Activated CD4-positive, alpha-beta T cell treated with anti-CD3 and anti-CD28 coated beads, Interleukin-2, amount 10 ng/mL, durations not matched to agents 7 days and 5 days (primary cell): ENCODE measurements at places on chromosomes 6 and 20.

- DNase-seq = peak; percentile 77
Observed at GRCh38 chr20:64077876-64078551, 1.3 kb downstream of the RGS19 start.

DNA sequence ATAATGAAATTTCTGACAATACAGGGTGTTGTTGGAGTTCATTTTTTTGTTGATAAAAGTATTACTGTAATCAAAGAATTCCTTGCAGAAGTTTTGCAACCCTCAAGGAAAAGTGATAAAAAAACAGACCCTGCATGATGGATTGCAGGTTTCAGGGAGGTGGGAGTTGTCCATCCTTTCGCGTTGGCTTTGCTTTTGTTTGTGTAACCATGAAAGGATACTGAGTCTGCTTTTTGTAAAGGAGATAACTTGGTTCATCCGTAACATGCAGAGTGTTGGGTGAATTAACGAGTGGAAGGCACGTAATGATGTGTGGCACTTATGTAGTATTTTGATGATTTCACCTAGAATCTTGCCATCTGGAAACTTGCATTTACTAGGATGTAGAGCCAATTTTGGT is 23.6 kb downstream of the FOXO3 start:
- DNase-seq = no peak

- DNase-seq = no peak
Observed at GRCh38 chr6:41922154-41922553, 855 bp downstream of the BYSL start.

DNA sequence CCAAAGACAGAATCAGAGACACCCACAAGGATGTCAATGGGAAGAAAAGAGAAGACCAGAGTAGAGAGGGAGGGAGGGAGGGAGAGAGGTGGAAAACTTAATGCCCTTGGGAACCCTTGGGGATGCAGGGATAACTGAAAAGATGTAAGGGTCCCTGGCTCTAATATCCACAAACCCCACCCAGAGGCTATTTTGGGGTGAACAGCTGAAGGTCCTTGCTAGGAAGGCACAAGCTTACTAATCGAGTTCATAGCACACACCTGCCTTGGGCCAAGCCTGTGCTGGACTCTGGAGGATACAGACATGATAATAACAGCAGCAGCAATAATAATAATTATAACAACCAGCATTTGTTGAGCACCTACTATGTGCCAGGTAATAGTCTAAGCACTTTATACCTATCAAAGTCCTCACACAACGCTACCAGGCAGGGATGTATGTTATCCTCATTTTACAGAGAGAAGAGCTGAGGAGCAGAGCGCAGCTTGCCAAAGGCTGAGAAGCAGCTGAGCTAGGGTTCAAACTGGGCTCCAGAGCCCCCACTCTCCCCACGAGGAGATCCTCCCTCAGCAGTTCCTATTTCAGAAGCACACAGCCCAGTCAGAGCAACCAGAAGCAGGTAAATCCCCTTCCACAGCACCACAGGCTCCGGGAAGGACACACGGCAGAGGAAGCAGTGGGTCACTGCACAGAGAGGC is 174.2 kb downstream of the ANKRD60 start:
- DNase-seq = no peak

DNA sequence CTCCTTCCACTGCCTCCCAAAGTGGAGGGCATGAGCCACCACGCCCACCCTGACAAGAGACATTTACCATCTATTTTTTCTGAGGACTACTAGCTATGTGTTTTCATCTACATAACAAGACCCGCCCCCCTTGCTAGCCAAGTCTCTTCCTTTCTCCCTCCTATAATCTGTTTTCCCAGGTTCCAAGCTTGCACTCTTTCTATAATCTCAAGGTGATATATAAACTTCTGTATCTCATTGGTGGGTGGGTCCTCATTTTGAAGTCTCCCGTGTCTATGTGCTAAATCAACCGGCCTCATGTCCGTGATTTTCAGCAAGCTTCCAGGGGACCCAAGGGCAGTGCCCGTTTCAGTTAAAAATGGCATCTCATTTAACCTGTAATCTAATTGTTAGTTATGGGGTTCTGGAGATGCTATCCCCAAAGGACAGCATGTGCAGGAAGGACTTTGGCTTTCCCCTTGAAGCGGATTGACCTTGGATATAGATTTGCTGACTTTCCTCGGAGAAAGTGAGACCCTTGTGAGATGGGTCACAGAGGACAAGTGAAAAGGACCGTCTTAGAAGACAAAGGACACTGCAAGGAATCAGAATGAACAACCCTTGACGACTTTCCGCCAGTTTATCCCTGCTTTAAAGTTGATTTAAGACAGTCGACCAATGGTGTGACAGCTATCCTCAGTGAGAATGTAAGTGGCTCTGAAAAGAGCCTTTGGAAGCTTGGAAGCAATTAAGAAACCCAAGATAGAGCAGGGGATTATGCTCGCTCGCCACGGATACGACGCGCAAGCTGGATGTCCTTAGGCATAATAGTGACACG is 22.4 kb downstream of the OR2B2 start:
- peak; percentile 22 for DNase-seq

- DNase-seq = no peak
Observed at GRCh38 chr20:32581839-32582658, 3.1 kb downstream of the NOL4L start.

DNA sequence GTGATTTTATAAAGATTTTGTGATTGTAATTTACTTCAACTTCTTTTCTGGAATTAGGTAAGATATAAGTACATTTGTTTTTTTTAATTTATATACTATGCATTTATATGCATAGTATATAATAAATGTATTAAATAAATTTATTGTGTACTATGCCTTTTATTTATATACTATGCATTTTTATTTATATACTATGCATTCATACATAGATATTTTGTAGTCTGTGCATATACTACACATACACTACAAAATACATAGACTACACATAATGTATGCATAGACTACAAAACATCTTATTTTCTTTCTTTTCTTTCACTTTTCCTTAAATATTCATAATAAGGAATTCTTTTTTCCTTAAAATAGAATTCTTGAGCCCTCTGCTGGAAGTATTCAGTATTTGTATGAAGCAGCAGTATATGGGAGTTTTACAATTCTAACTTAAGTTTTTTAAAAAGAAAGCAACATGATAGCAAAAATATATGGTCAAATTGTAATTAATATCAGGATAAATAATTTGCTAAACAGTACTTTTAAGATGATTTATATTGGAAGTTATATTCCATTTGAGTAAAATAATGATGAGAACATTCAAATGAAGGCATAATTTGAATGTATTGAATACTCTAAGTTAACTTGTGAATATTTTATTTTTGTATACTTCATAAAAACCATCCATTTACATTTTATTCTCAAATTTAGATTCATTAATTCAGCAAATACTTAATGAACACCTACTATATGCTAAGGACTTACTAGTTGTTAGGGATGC is 129.3 kb downstream of the KLHL32 start:
- no peak for DNase-seq

DNA sequence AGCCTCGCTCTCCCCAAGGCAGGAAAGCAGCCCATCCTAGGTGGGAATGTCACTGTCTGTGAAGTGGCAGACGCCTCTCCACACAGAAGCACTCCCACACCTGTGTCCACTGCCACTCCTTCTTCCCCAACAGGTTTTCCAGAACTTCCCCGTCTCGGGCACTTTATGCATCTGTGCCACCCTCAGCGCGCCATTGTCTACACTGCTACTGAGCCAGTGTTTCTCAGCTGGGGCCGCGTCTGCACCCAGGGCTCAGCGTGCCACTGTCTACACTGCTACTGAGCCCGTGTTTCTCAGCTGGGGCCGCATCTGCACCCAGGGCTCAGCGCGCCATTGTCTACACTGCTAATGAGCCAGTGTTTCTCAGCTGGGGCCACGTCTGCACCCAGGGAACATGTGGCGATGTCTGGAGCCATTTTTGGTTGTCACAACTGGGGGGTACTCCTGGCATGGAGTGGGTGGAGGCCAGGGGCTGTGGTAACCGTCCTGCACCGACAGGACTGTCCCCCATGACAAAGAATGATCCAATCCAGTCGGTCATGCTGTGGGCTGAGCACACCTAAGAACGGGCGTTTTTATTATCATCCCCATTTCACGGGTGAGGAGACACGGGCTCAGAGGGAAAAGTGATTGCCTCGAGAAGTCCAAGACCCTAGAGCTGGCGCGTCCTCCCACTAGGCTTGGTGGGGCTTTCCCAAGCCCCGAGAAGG is 41.7 kb upstream of the ZBP1 start:
- DNase-seq = no peak

- no peak for DNase-seq
Observed at GRCh38 chr20:11905460-11906179, 12.1 kb upstream of the BTBD3 start.

GRCh38 chr6:36676141-36677058 is 2.1 kb upstream of the CDKN1A start:
- no peak for DNase-seq

GRCh38 chr6:73854998-73855718 is 159.2 kb downstream of the CD109 start:
- peak; percentile 63 for DNase-seq
